ENCODE measurements at places on chromosomes 11 and 22.

DNA sequence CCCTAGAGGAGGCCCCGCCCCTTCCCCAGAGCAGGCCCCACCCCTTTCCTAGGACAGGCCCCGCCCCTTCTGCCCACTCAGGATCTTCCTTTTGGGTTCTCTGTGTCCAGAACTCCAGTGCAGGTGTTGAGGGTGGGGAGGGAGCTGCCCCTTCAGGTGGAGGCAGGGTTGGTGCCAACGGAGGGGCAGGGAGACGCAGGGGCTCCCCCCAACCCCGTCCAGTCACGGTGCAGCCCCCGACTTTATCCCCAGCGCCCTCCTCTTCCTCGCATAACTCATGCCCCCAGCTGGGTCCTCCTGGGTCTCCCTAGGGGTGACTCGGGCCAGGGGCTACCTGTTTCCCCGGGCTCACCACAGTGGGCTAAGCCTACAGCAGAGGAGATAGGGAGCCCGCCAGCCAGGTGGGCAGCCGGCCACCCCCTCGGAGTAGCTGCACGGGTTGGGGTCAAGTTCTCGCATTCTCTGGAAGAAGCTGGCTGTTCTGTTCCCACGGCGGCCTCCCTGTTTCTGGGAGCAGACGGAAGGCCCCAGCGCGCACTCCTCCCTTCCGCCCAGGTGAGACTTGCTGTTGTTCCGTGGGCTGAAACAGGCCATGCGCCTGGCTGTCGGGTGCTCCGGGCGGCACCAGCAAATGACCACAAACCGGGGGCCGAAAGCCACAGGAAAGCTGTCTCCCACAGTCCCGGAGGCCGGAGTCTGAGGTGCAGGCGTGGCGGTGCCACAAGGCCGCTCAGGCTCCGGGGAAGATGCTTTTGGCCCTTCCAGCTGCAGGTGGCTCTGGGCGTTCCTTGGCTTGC is 38.9 kb downstream of the MUC2 start:
- DNase-seq = no peak

DNA sequence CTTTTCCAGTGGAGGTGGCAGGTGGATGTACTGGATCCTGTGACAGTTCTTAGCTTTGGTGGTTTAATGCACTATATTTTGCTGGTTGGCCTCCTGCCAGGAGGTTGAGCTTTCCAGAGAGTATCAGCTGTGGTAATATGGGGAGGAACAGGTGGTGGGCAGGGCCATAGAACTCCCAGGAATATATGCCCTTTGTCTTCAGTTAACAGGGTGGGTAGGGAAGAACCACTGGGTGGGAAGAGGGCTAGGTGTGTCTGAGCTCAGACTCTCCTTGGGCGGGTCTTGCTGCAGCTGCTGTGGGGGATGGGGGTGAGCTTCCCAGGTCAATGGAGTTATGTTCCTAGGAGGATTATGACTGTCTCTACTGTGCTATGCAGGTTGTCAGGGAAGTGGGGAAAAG is 203.8 kb downstream of the DLG2 start:
- no peak for DNase-seq

GRCh38 chr22:35541254-35541748 is 670 bp downstream of the RASD2 start:
- DNase-seq = no peak

- no peak for DNase-seq
These were observed 2.8 kb downstream of the THRSP start for GRCh38 chr11:78066471-78066870.

DNA sequence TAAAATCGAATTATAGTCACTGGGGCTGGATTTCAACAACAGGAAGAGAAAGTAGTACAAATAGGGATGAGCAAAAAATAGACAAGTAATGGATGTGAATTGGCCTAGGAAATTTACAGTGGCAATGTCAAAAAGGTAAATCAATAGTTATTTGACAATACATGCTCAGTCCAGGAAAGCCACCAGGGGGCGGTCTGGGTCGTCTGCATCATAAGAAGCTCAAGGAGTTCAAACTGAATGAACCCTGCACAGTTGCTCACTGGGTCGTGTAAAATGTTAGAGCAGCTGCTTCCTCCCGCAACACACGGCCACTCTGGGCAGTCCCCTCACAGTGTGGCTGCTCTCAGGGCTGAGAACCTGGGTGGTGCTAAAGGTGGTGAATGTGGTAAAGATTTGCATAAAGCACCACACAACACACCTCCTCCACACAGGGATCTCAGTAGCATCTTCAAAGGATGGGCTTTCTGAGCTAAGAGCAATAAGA is 85.9 kb downstream of the ZNF280B start:
- peak; percentile 20 for DNase-seq

DNA sequence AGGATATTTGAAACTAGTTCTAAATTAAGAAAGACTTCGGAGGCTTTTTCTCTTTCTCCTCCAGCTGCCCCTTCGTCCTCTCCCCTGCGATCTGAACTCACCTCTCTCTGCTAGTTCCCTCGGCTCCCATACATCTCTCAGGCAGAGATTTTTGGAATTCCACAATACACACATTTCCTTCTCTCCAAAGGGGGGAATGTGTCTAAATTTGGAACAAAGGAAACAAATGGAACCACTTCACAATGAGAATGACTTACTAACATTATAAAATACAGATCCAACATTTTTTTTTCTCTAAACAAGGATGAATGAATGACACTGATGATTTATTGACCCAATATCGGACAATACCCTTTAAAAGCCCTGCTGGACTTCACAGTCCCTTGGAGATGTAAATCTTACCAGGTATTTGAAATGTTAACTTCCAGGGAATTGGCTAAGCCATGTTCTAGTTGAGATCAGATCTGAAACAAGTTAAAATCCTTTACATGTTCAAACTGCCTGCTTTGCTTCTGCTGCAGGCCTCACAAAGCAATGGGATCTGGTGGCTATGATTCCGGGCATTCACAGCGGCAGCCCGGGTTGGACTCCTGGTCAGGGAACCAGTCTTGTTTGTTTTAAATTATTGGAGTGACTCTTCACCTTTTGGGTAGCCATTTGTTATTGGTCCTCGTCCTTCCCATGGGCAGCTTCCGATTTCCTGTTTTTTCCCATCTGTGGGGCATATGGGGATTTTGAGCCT is 20.5 kb upstream of the GSTP1 start:
- no peak for DNase-seq

DNA sequence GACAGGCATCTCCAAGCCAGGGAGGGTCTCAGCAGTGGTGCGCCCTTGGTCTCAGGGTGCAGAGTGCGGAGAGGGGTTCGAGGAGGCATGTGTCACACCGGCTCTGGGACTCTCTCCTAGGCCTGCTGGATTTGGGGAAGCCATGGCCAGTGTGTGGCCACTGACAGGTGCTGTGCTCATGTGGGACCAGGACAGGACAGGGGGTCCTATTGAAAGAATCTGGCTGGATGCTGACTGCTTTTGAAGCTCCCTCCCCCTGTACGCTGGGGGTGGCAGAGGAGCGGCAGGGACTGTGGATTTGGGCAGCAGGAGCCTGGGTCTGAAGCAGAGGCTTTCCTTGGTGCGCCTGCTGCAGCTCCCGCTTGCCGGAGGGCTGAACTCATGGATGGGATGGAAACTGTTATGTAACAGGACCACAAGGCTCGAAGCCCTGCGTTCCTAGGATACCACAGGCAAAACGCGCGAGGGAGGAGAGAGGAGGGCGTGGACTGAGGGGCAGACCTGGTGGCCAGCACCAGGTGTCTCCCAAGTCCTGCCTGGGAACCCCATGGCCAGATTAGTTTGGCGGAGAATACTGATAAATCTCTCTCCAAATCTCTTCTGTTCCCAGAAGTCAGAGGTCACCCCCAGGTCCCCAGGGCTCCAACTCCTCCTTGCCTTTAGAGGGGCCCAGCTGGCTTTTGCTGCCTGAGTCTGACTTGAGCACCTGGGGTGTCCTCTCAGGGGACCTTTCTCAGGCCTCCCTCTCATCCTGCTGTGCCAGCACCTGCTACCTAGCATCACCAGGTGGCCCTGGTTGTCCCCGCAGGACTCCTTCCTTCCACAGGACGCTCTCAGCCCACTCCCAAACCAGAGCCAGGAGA is 13.8 kb upstream of the TEF start:
- DNase-seq = peak; percentile 17

GRCh38 chr11:3163241-3163981 is 1.7 kb downstream of the OSBPL5 start:
- peak; percentile 57 for DNase-seq

DNA sequence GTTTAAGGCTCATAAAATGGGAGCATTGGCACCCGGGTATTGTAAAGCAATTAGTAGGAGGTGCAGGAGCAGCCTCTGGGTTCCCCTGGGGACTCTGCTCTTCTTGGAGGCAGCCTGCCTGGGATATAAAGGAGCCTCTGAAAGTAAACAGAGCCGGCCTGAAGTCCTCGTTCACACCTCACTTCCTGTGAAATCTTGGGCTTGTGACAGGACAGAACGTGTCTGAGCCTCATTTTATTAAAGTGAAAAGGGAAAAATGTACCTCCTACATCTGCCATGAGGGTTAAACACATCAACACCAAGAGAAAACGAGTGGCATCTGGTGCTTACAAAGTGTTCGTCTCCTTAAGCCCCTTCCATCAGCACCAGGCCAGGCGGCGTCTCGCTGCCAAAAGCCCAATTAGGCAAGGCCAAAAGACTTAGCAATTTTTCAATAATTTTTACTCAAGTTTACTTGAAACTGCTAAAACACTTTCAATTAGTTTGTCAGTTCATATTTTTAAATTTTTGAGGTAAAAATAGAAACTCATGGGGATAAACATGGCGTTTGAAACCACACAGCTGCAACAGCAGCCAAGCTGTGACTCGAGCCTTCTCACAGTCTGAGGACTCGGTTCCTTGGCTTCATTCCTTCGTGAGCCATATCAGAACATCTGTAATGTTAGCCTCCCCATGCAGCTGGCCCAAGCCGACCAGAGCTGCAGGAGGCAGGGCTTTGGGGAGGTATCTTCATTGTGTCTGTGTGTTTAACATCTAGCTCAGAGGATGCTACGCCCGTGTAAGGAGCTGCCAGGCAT is 33.6 kb downstream of the MAP6 start:
- no peak for DNase-seq

DNA sequence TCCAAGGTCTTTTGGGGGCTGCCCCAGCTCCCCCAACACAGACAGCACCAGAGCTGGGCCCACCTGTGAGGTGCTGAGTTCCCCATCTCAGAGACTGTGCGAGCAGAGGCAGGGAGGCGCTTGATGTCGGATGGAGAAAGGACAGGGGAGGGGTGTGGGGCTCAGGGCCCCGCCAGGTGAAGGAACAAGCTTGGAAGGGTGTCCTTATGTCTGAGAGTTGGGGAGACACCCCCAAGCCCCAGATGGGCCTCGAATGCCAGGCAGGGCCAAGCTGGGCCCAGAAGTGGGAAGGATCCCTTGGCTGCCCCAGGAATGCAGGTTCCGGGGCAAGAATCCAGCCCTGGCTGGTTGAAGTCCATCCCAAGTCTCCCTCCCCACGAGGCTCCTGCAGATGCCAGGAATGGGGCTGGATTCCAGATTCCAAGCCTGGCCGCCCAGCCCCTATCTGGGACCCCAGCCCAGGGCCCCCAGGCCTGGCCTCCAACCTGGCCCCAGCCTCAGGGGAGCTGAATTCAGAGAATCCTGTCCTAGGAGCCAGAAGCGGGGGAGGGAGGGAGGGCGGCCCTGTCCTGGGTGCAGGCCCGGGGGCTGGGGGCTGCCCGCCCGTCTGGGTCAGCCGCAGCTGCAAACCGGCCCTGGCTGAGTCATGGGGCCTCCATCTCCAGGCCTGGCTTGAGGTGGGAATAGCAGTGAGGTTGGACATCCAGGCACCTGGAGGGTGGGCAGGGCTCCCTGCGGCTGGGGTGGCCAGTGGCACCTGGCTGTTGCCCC is 50.9 kb downstream of the CDKN1C start:
- DNase-seq = no peak

- peak; percentile 72 for DNase-seq
These were observed 17.9 kb downstream of the KCNE3 start for GRCh38 chr11:74449369-74449931.

- no peak for DNase-seq
These were observed 10.8 kb downstream of the PRR5L start for GRCh38 chr11:36306888-36307287.

DNA sequence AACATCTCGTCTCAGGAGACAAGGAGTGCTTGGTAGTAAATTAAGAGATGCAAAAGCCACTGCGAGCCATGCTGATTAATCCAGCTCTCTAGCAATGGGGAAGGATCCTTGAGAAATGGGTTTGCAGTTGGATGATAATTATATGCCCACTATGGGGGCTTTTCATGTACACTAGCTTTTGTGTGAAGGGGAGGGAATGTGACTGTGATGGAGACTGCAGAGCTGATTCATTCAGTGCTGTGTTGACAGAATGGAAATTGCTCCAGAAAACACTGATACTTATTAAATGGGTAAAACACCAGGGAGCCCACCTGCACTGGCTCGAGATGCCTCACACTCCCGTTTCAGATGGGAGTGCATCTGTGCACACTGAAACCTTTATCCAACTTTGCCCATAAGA is 37.0 kb upstream of the KIRREL3 start:
- no peak for DNase-seq

GRCh38 chr22:23259916-23260644 is 79.8 kb downstream of the BCR start:
- DNase-seq = no peak

GRCh38 chr11:17473071-17473744 is 3.4 kb downstream of the ABCC8 start:
- DNase-seq = no peak
